ENCODE measurements at places on chromosomes 3 and 15.

GRCh38 chr3:113005611-113006010 is 14.8 kb downstream of the GTPBP8 start:
- no peak for DNase-seq

DNA sequence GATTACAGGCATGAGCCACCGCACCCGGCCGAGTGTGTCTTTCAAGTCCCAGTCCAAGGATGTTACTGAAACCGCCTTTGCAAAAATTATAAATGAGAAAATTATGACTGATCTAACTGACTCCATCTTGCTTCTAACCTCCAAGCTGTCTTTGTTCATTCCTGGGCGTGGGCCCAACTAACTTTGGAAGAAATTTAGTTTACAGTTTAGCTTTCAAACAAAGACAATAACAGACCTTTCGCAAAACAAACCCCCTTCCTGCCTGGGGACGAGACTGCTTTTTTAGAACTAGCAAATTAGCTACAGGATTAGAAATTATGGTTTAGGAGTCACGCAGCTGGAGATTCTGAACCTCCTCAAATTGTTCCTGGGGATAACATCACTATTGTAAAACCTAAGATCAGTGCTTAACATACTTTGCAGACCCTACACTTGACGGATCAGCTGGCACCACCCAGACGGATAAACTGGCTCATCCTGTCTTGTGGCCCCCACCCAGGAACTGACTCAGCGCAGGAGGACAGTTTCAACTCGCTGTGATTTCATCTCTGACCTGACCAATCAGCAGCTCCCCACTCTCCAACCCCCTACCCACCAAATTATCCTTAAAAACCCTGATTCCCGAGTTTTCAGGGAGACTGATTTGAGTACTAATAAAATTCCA is 23.8 kb downstream of the NANOGP8 start:
- no peak for DNase-seq

- peak; percentile 18 for DNase-seq
These were observed 40.5 kb downstream of the FEZF2 start for GRCh38 chr3:62332835-62333244.

DNA sequence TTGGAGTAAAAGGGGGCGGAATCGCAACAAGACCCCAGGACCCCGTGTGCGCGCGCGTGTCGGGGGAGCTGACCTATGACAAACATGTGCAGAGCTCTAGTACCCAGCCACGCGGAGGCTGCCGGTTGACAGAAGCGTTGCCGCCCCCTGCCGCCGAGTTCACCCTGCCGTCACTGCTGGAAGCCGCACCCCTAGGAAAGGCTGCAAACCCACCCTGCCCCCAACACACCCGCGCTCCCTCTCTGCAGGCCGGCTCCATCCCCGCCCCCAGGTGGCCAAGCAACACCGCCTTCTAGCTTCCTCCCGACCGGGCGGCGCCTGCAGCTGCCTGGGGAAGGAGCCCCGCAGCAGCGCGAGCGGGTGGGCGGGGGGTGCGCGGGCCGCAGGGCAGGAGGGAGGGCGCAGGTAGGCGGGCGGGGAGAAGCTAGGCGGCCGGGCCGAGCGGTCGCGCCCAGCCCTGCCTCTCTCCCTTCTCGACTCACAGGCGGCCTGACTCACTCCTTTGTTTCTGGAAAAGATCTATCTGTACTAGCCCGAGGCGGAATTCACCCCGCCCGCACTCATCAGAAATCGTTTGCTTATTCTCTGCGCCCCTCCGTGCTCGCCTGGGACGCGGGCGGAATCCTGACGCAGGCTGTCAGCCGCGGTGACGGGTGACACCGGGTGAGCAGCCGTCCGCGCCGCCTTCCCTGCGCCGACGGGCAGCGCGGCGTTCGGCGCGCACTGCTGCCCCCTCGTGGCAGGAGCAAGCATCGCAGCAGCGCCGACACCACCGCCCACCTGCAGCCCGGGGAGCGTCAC is 160.8 kb downstream of the GAP43 start:
- DNase-seq: peak; percentile 91

GRCh38 chr3:194139071-194139813 is 3.3 kb downstream of the HES1 start:
- DNase-seq: peak; percentile 92
